Colonic mucosa (tissue), 4 donors: ENCODE measurements at places on chromosomes 2 and 18.

DNA sequence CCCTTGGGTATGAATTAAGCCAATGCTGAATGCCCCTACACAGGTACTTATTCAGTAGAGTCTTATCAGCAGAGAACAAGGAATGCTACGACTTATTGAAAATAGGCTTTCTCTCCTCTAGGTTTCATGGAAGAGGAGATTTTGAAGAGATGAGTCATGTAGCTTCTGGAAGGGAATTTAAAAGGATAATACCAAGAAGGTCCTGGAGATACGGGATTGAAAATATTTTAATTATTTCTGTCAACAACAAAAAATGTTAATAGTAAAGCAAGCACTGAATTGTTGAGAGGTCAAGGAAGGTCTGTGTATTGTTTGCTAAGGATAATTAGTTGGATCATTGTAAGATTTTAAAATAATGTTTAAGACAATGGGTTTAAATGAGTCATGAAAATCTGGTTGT is 293.0 kb upstream of the SPHKAP start:
- DNase-seq = no peak

GRCh38 chr2:102082571-102083392 is 59.8 kb upstream of the IL1R1 start:
- no peak for DNase-seq

DNA sequence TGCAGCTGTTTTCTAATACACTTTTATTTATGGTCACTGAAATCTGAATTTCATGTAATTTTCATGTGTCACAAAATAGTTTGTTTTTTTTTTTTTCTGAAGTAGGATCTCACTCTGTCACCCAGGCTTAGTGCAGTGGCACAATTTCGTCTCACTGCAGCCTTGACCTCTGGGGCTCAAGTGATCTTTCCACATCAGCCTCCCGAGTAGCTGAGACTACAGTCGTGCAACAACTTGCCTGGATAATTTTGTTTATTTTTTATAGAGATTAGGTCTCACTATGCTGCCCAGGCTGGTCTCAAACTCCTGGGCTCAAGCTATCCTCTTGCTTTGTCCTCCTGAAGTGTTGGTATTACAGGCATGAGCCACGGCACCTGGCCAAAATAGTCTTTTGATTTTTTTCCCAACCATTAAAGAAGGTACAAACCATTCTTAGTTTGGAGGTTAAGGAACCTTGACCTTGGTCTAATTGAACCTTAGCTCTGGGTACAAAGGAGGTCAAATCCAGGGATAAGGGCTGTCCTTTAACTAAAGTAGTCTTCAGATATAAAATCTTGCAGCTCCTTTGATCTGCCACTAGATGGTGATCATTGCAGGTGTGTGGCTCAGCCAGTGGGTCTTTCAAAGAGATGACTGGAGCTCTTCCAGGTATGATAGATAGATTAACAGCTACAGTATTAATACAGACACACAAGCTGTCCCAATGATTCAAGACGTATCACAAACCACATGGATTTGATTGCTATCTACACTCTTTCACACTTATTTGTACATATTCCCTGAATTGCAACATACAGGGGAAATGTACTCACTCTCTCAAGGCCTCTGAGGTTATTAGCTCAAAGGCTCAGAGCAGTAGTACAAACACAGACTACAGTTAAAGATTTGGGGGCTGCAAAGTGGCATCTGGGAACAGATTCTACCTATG is 4.7 kb upstream of the KRCC1 start:
- DNase-seq = no peak

- no peak for DNase-seq
Observed at GRCh38 chr2:3121601-3122000, 256.0 kb downstream of the EIPR1 start.

DNA sequence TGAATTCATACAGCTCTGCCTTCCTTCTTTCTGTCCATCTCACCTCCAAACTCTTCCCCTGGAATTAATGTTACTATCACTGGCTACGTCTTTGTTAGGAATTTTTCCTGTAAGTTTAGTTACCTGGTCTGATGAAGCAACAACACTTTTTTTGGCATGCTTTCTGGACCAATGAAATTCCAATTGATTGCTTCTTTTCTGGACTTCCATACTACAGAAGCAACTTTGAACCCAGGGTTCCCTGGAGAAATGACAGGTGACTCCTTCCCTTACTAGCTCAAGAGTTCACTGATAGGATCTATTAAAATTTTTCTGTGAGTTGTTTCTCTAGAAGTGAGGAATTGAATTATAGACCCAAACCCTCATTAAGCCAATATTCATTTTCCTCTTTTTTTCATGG is 41.4 kb upstream of the STPG4 start:
- DNase-seq = no peak

GRCh38 chr2:187715590-187715989 is 161.4 kb upstream of the TFPI start:
- no peak for DNase-seq

- no peak for DNase-seq
Observed at GRCh38 chr2:193695367-193695766, 1500.6 kb upstream of the TMEFF2 start.
